T-helper 2 cell treated with Interferon-gamma antibody and Interleukin-4, amounts not matched to agents 5 μg/mL and 100 μg/mL, for 36 hours (primary cell): ENCODE measurements at places on chromosomes 12 and 14.

- DNase-seq: no peak
Measured at GRCh38 chr14:33370426-33370825, 431.7 kb downstream of the NPAS3 start.

DNA sequence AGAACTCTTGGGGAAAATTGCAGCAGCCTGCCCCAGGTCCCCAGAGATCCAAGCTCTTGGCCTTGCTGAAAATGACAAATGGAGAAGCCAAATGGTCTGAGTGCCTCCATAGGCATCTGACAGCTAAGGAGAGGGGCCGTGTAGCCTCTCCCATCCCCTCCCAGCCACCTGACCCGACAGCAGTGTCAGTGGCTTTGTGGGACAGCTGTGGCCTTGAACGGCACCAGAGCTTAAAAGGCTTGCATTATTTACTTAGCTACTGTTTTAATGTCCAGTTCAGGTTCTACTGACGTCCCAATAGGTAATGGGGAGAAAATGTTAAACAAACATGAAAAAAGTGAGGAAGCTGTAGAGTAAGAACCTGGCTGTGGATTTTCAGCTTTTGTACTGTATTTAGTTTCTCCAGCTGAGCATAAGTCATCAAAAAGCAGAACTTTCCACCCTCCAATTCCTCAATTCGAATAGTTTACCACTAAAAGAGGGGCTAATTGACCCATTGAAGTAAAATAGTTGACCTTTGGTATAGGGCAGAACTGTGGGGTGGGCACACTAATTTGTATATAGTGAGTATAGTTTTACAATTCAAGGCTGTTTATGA lies 50.0 kb downstream of the FOS start:
- no peak for DNase-seq

- DNase-seq: no peak
Measured at GRCh38 chr14:39469094-39469710, 37.0 kb upstream of the FBXO33 start.

GRCh38 chr14:21347201-21347600 lies 36.6 kb downstream of the SUPT16H start:
- no peak for DNase-seq
